ENCODE measurements at places on chromosomes 4 and X.

DNA sequence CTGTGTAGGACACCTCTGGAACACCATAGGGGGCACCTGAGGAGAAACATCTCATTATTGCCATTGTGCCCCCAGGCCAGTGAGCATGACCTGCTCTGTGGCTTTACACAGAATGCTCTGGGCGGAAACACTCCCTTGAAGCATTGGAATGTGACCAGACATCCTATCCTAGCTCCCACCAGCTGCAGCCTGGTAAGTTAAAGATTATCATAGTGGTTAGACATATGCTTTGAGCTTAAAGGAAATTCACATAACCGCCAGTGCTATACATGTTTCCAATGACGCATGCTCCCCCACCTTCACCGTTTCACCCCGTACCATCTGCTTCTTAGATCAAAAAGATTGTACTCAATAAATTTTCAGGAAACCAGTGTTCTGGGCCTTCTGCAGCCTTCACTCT, 217.7 kb upstream of the CENPE start:
- no peak for DNase-seq
- no peak overlapping the region for H3K4me3 ChIP-seq
- no peaks in the 10 kb centered on the region for H3K4me1 ChIP-seq
- no peaks in the 10 kb centered on the region for H3K27me3 ChIP-seq
- H3K36me3 ChIP-seq: no peaks in the 10 kb centered on the region

DNA sequence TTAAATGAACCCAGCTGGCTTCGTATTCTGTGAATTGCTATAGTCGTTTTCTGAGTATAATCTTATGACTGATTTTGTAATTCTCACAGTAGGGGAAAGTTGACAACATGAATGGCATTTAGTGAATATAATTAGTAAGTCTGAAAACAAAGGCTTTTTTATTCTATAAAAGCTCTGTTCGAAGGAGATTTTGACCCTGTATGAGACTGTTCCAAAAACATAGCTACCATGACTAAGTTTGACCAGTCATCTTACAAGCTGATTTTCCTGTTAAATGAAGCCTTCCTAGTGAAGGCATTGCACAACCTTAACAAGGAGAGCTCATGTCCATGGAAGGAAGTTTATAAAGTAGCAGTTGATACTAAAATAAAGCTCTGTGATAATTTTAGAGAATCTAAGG, 242.3 kb downstream of the RPA4 start:
- no peaks in the 10 kb centered on the region for H3K36me3 ChIP-seq
- no peaks in the 10 kb centered on the region for H3K27me3 ChIP-seq
- H3K4me3 ChIP-seq: no peak overlapping the region
- no peak for DNase-seq

DNA sequence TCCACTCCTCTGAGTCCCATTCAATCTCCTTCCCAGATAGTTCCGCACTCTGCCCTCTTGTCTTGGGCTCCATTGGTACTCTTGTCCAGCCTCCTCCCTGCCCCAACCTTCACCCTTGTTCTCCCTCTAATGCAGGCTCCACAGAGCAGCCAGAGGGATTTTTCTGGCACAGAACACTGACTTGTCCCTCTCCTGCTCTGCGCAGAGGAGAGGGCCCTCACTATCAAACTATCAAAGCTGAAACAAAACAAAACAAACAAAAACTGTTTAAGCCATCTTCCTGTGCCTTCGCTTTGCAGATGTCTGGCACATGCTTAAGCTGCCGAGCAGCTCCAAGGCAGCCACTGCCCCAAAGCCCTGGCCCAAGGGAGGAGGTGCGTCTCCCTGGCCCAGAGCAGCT, 2.9 kb downstream of the CNGA2 start:
- DNase-seq: no peak
- no peaks in the 10 kb centered on the region for H3K36me3 ChIP-seq
- H3K4me1 ChIP-seq: no peaks in the 10 kb centered on the region
- H3K27me3 ChIP-seq: no peaks in the 10 kb centered on the region
- no peak overlapping the region for H3K4me3 ChIP-seq
- H3K27ac ChIP-seq: no peak overlapping the region

GRCh38 chr4:43330288-43330687, 437.8 kb downstream of the GRXCR1 start:
- H3K4me1 ChIP-seq: no peaks in the 10 kb centered on the region
- H3K4me3 ChIP-seq: no peak overlapping the region
- no peaks in the 10 kb centered on the region for H3K36me3 ChIP-seq

DNA sequence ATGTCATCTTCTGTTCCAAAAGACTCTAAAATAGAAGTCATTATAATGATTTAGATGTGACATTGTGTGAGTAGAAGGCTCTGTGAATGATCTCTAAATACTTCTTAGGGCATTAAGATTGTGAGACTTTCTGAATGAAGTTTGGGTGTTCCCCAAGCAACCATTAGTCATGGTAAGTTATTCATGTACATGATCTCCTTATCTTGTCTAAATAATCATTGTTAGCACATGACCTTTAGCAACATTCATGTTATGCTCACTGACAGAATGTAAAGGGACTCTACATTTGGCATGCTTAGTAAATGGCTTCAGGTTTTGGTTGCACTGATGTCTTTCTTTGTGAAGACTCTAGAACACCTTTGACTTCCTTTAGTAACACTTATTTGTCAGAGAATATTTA, 140.8 kb upstream of the AGA start:
- no peak overlapping the region for H3K4me3 ChIP-seq
- H3K27me3 ChIP-seq: no peaks in the 10 kb centered on the region
- no peaks in the 10 kb centered on the region for H3K36me3 ChIP-seq
- H3K4me1 ChIP-seq: no peaks in the 10 kb centered on the region
- no peak overlapping the region for H3K27ac ChIP-seq

GRCh38 chr4:23594125-23594524, 295.7 kb downstream of the PPARGC1A start:
- no peak overlapping the region for H3K27ac ChIP-seq
- no peaks in the 10 kb centered on the region for H3K4me1 ChIP-seq
- H3K27me3 ChIP-seq: no peaks in the 10 kb centered on the region
- no peak overlapping the region for H3K4me3 ChIP-seq
- no peaks in the 10 kb centered on the region for H3K36me3 ChIP-seq

DNA sequence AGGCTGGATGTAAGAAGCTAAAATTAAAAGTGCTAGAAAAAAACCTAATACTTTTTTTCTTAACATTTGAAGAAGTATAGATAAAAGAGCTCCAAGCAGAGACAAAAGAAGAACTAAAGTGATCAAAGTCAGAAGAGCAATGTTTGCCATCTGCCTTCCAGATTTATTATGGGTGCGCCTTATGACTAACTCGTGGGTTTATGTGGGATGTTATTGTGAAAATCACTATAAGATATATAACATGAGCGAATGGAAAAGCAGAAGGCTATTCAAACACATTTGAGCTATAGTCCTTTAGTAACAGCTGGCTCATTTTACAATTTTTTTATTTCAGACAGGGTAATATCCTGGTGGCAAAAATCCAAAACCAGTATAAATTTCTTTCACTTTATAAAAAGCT, 1040.7 kb downstream of the RAPGEF2 start:
- H3K4me3 ChIP-seq: no peak overlapping the region
- DNase-seq: no peak
- H3K27ac ChIP-seq: no peak overlapping the region
- no peaks in the 10 kb centered on the region for H3K36me3 ChIP-seq
- H3K27me3 ChIP-seq: no peaks in the 10 kb centered on the region
- no peaks in the 10 kb centered on the region for H3K4me1 ChIP-seq

GRCh38 chrX:142186103-142186502, 19.0 kb downstream of the MAGEC2 start:
- no peaks in the 10 kb centered on the region for H3K4me1 ChIP-seq
- H3K27me3 ChIP-seq: no peaks in the 10 kb centered on the region
- no peak for DNase-seq

DNA sequence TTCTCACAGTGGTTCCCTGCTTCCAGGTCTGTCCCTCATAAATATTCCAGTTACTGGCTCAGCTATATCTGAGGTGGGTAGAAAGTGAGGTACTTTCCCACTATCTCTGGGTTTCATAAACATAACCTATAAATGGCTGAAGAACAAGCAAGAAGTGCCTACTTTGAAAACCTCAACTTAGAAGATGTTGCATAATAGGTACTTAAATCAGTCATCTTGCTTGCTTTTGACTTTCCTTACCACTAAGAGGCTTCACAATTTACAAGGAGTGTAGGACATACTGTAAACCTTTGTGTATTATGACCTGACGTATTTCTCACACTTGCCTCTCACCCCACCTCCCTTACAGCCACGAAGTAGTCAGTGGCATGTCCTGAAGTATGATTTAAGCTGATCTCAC, 145.9 kb downstream of the PCDH19 start:
- no peaks in the 10 kb centered on the region for H3K4me1 ChIP-seq
- H3K27me3 ChIP-seq: no peaks in the 10 kb centered on the region
- H3K36me3 ChIP-seq: no peaks in the 10 kb centered on the region
- no peak overlapping the region for H3K27ac ChIP-seq

DNA sequence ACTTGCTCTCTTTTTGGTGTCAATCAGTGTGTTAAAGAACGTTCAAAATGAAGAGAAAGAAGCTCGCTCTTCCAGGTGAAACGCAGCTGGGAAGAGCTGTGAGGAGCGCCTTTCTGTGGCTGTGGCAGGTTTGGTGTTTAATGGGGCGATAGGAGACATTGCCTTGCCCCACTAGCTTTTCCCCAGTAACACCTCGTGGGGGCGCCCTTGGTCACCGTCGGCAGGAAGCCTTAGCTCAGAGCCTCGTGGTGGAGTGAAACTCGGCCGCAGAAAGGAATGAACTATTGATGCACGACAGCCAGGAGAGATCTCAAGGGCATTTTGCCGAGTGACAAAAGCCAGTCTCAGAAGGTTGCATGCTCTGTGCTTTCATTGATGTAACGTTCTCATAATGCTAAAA, 65.1 kb downstream of the GPR143 start:
- H3K27me3 ChIP-seq: no peaks in the 10 kb centered on the region
- H3K4me3 ChIP-seq: no peak overlapping the region
- no peak overlapping the region for H3K27ac ChIP-seq
- DNase-seq: no peak

All from tibial artery (tissue), 4 donors.